ENCODE measurements at places on chromosomes 3 and 15.
A peak's percentile ranks its signal among the peaks of the same experiment; 100 is the strongest.

GRCh38 chr3:140236836-140237501 lies 302.0 kb downstream of the CLSTN2 start:
- no peak for DNase-seq

GRCh38 chr15:65801229-65801805 lies 9.2 kb upstream of the DENND4A start:
- no peak for DNase-seq

- DNase-seq, result no peak
These were observed 26.0 kb downstream of the SLC6A6 start for GRCh38 chr3:14428087-14429033.

- no peak for DNase-seq
These were observed 4.1 kb upstream of the GCSAM start for GRCh38 chr3:112136959-112137693.

- DNase-seq, result no peak
These were observed 348.6 kb upstream of the CDIN1 start for GRCh38 chr15:36230776-36231175.

DNA sequence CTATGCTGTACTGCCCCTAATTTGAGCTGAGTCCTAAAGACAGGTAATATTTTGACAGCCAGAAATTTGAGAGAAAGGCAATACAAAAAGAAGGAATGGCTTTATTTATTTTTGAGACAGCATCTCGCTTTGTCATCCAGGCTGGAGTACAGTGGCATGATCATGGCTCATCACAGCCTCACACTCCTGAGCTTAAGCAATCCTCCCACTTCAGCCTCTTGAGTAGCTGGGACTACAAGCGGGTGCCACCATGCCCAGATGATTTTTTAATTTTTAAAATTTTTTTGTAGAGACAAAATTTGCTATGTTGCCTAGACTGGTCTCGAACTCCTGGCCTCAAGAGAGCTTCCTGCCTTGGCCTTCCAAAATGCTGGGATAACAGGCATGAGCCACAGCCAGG lies 77.4 kb upstream of the SLC4A7 start:
- no peak for DNase-seq

- DNase-seq, result no peak
These were observed 368.4 kb upstream of the IL12A start for GRCh38 chr3:159620281-159620680.

- no peak for DNase-seq
These were observed 10.6 kb downstream of the TRH start for GRCh38 chr3:129985113-129985512.

GRCh38 chr3:46681856-46682540 lies 11.5 kb downstream of the ALS2CL start:
- DNase-seq, result no peak

GRCh38 chr15:79283252-79284048 lies 928 bp downstream of the ANKRD34C start:
- no peak for DNase-seq

DNA sequence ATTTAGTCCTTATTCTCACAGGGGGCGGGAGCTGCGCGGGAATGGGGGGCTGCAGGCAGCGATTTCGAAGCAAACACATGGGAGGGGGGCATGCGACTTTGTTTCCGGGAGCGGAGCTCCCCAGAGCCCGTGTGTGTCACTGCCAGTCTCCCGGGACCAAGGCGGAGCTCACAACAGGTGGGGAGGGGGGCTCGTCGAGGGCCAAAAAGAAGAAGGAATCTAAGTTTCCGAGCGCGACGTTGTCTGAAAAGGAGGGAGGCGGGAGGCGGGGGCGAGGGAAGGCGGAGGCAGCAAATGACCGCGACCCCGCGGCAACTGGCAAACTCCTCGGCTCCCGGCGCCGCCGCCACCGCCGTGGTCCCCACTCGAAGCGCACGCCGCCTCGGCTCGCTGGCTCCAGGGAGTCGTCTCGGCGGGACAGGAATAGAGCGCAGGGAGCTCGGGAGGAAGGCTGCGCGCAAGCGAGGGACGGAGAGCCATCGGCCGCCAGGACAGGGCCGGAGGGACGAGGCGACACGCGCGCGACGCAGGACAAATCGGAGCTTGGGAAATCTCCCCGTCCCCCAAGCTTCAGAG lies 1.4 kb downstream of the FOXP1 start:
- peak; percentile 68 for DNase-seq

GRCh38 chr15:81296186-81296585 lies 27.8 kb downstream of the STARD5 start:
- DNase-seq, result no peak

- DNase-seq, result no peak
These were observed 98.5 kb upstream of the FHIT start for GRCh38 chr3:61349717-61350116.

- no peak for DNase-seq
These were observed 207.3 kb downstream of the CHL1 start for GRCh38 chr3:403826-404225.

GRCh38 chr3:190883973-190884832 lies 21.7 kb upstream of the GMNC start:
- DNase-seq, result peak; percentile 33

- no peak for DNase-seq
These were observed 15.8 kb upstream of the CYP11A1 start for GRCh38 chr15:74383286-74383685.

DNA sequence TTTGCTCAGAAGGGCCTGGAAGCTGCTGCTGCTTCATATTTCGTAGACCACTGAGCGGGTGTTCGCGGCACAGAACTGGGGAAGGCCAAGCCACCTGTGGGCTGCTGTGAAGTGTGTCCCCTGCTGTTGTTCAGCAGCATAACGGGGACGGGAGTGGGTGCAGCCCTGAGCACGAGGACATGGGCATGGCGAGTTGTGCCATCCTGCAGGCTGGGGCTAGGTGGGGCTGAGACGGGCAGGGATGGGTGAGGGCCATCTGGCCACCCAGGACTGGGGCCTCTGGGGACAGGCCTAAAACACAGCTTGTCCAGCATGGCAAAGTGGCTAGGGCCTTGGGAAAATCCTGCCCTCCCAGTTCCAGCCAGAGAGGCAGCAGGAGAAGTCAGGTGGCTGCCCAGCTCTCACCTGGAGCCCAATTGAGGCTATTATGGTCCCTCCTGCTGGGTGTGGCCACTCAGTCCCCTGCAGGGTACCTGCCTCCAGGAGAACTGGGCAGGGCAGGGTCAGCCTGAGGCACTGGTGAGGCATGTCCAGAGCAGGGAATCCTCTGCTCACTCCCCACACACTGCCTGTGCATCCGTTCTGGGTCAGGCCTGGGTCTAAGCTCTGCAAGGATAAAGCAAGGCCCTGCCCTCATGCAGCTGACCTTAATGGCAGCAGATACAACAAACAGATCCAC lies 29.5 kb downstream of the CFAP100 start:
- no peak for DNase-seq

GRCh38 chr15:101710806-101711205 lies 13.5 kb downstream of the TARS3 start:
- no peak for DNase-seq

DNA sequence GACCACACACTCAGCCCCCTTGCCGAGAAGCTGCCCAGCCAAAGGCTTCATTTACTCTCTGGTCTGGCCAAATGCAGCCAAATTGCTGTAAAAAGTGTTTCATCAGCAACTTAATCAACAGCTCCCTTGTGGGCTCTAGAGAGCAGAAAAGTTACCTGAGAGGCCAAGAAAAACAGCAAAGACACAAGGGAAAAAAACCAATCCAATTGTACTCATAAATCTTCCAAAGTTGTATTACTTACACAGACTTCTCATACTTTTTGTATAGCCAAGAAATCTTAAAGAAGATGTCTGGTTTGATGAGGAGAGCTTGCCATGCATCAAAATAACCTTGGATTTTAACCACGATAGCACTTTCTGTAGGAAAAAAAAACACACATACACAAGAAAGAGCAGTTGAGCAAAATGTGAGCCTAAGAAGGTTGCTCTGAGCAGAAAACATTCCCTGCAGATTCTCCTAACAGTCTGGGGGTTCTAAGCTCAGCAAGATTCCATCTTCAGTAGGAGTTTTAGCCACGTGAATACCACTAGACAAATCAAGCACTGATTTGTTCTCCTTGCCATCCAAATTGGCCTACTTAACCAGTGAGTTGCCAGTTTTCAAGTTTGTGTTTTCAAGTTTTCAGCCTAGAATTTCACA lies 120.0 kb downstream of the CYP19A1 start:
- no peak for DNase-seq

- no peak for DNase-seq
These were observed 39.2 kb upstream of the SEMA4B start for GRCh38 chr15:90161950-90162361.

GRCh38 chr3:165920984-165921383 lies 83.8 kb upstream of the BCHE start:
- DNase-seq, result no peak

DNA sequence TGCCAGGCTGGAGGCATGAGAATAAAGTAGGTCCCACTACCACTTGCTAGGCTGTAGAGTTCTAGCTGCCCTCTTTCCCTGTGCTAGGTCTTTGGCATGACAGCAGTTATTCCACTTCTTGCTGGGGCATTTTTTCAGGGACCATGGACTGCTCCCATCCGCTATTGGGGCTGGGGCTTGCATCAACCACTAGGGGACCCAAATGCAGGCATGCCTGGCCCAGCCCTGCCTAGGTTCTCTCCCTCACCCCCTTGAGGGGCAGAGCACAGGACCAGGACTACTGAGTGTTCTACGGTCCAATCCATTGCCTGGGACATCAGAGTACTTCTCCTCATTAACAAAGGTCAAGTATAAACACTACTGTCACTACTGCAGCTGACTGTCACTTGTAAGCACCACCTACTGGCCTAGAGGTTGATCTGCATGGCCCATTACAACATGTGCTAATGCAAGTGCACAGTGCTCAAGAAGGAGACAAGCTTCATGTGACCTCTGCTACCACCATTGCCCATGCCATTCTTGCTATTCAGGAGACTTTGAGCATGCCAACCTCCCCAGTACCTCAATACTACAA lies 270.5 kb downstream of the MBNL1 start:
- DNase-seq, result no peak

DNA sequence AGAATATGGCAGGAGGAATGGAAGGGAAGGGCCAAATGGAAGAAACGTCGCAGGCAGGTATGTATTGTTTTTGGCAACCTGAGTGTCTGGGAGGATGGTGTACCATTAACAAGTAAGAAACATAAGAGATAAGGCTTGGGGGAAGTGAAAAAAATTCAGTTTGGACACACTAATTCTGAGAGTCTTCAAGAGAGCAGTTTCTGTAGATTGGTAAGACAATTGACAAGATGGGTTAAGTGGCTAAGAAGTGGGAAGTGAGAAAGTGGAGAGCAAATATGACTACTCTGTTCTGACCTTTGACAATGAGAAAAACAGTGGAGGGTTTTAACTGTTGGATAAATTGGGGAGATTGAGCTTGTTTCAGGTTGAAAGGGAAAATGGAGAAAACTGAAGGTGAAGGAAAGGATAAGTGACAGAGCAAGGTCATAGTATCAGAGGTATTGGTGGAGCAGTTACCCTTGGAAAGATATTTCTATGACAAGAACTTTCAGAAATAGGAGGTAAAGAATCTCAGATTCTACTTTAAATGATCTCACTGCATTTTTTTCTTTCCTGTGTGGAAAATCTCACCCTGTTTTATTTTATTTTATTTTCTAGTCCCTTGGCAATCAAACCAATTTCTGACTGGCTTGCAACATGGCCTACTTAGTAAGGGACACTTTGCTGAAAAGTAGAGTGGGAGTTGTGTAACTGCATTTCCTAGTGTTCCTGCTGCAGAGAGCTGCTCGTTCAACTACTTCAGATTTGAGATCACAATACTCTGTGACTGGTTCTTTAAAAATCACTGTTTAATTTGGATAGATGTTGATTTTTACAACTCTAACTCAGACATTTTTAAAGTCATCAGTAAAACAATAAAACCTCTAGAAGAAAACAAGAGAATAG lies 23.1 kb upstream of the GABPB1 start:
- no peak for DNase-seq

GRCh38 chr3:57127891-57128518 lies 37.1 kb downstream of the IL17RD start:
- no peak for DNase-seq

DNA sequence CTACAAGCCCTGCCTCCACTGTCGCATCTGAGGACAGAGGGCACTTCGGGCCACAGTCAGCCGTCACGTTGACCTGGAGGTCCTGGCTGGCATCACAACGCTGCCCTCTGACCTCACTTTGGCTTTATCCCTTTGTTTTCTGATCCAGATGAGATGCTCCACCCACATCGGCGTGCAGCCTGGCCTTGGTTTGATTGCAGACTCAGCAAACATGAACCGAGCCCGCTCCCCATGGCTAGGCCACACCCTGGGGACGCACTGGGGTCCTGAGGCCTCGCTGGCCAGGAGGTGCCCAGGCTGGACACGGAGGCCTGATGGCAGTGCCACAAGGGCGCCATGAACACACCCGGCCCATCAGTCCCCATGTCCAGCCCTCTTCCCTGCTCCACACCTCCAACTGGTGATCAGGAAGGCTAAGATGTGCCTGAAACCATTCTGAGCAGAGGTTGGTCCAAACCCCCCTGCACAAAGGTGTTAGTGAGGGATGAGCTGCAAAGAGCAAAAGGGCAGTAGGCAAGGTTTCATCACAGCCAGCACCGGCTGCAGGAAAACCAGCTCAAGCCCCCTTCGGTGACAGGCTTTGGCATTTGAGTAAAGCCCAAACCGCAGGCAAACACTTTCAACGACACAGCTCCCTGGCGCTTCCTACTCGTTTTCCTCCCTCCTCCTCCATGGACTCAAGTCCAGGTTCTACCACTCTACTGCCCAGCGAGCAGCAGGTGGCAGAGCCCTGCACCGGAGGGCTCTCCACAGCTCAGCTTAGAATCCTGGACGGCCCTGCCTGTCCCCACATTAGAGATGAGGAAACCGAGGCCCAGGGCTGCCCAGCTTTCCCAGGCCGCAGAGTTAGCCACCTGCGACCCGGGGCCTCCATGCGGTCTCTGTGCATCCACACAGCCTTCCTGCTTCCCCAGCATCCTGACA lies 165.8 kb downstream of the NUP210 start:
- no peak for DNase-seq

GRCh38 chr3:97917813-97918536 lies 54.3 kb downstream of the RIOX2 start:
- DNase-seq, result no peak

DNA sequence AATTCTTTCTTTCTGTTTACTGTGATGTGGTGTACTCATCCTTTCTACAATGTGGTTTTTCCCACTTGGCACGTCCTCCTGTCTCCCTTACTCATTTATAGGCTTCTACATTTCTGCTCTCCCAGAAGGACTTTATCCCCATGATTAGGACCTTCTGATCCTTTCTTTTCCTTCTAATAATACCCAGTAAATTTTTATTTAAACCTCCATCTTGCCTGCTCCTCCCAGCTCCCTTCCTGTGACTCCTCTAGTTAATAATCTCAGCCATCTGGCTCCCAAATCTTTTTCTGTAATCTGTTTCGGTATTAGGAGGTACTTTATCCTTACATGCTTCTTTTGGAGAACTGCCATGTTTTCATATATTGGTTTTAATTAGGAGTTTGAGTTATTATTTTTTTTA lies 11.2 kb upstream of the P2RY1 start:
- no peak for DNase-seq

GRCh38 chr15:31155151-31155550 lies 53.6 kb upstream of the TRPM1 start:
- DNase-seq, result no peak

- no peak for DNase-seq
These were observed 31.6 kb upstream of the CLASP2 start for GRCh38 chr3:33749546-33750210.

- no peak for DNase-seq
These were observed 17.5 kb downstream of the MAP1A start for GRCh38 chr15:43534897-43535296.
